ENCODE measurements at places on chromosomes 12 and 14. TPM values are rescaled to one million over a fixed set of nuclear protein-coding genes. Genes with fewer than 3 reads are reported as not detected.

The MTHFD1 gene
- 249 TPM for total RNA-seq

The TMTC2 gene
- 1.9 TPM for total RNA-seq

DNA sequence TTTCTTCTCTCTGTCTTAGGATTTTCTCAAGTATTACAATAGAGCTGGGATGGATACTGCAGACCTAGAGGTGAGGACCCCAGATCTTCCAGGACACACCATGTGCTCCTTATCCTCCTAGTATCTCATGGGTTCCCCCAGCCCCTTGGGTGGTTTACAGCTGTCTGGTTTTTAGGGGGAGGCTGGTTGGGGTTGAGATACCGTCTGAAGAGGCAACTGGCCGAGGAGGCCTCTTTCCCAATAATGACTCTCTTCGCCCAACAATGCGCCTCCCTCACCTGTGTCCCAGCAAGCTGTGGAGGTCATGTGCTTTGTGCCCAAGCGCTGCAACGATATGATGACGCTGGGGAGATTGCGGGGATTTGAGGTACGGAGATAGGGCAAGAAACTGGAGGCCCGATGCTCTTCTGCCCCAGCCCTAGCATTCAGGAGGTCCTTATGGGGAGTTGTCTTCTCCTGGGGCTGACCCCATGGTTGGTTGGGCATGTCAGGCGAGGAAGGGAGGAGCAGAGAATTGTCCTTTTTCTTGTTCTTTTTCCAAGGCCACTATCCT lies 3.8 kb downstream of the ARHGEF25 start:
- DNase-seq = no peak

- DNase-seq = no peak
Measured at GRCh38 chr12:99833397-99833796, 151.3 kb downstream of the ANKS1B start.

GRCh38 chr12:11762723-11763326 lies 113.4 kb downstream of the ETV6 start:
- no peak for DNase-seq

The P2RX2 gene
- not detected for total RNA-seq

The CYP27B1 gene
- 12.7 TPM for total RNA-seq

DNA sequence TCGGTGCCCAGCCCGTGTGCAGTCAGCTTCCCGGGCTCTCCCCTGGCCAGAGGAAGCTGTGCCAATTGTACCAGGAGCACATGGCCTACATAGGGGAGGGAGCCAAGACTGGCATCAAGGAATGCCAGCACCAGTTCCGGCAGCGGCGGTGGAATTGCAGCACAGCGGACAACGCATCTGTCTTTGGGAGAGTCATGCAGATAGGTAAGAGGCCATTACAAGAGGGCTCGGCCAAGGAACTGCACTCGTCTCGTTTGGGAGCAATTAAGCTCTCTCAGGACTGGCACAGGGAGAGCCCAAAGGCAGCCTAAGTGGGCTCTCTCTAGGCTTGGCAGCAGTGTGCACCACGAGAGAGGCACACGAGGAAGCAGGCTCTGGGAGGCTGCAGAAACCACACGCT lies 3.7 kb downstream of the WNT5B start:
- DNase-seq = no peak

DNA sequence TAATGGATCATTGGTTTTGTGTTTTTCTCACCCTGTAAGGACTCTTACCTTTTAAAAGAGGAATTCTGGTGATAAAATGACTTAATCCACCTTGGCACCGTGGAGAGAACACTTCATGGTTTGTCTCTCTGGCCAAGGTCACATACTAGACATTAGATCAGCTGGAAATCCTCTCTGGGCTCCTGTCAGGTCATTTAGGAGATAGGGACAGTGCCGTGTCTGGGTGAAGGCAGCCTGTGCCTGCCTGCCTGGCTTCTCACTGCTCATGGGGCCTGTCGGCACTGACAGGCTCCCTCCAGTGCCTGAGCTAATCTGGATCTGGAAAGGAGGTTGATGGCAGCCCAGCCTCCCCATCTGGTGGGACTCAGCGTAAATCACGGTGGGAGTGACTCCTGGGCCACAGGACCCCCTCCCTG lies 5.7 kb downstream of the CRADD start:
- DNase-seq = no peak

DNA sequence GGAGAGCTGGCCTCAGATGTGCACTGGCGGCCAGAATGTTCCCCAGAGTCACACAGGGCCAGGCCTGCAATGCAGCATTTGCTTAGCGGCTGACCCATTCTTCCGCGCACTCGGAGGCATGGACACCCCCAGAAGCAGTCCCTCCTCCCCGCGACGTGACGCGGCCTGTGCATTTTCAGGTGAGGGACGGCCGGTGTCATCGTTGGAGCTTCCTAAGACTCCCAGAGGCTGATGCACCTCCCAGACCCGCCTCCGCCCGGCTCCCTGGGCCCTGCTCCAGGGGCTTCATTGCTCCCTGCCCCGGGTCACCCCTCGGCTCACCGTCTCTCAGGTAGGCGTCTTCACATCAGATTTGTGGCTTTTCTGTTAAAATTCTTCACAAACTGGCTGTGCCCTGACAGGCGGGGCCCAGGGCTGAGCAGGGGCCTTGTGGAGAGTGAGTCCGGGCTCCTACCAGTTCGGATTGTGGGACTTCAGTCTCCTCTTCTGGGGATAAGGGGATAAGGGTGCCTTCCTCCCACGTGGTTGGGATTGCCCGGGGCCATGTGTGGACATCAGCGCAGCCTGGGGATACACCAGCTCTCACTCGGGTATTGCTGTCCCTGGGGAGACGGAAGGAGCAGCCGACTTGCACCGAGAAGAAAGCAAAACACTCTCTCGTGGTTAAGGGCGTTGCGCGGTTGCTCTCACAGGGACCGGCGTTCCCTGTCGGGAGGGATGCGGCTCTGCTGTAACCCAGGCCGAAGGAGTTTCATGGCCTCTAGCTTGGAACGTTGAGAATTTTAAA lies 249.1 kb downstream of the ADGRD1 start:
- DNase-seq = no peak

DNA sequence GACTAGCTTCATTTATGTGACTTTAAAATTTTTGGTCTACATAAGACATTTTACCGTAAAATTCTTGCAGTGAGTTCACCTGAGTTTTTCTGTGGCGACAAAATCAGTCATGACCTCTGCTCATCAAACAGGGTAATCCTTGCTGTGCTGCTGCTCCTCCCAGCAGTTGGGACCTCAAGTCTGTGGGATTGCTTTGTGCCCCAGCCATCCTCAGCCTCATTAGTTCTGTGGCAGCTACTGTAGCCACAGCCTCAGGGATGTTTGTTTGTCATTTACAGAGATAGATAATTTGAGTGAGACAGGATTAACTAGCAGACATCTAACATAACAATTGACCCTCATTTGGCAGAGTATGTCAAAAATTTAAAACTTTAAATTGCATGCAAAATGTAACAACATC lies 357.0 kb downstream of the PCNX1 start:
- DNase-seq = no peak
